Placental pericyte (primary cell): ENCODE measurements at places on chromosomes 7 and 10. TPM values are rescaled to one million over a fixed set of nuclear protein-coding genes. Genes with fewer than 3 reads are reported as not detected.

MMRN2 gene
- 0.88 and 2.0 TPM in 2 replicates for total RNA-seq

CALML3 gene
- total RNA-seq, result not detected in 2 replicates

MINDY3 gene
- total RNA-seq, result 32.8 and 38.9 TPM in 2 replicates

SUN3 gene
- total RNA-seq, result not detected in 2 replicates

PRKAR2B gene
- total RNA-seq, result 7.9 and 9.6 TPM in 2 replicates

TMEM196 gene
- not detected in 2 replicates for total RNA-seq

ACSM6 gene
- total RNA-seq, result not detected in 2 replicates

PGAM1 gene
- 274 and 654 TPM in 2 replicates for total RNA-seq

PTPRN2 gene
- total RNA-seq, result 0.14 TPM in 1 of 2 replicates, not detected in the other

FAM25G gene
- not detected in 2 replicates for total RNA-seq

CADPS2 gene
- total RNA-seq, result 7.7 and 19.9 TPM in 2 replicates

PHKG1 gene
- total RNA-seq, result 0.86 and 0.88 TPM in 2 replicates

TCERG1L gene
- not detected in 2 replicates for total RNA-seq

POLD2 gene
- total RNA-seq, result 77.3 and 144 TPM in 2 replicates

GIMAP4 gene
- 0.14 TPM in 1 of 2 replicates, not detected in the other for total RNA-seq

ZNF789 gene
- 4.4 and 9.7 TPM in 2 replicates for total RNA-seq

LEP gene
- total RNA-seq, result not detected in 2 replicates

ABLIM1 gene
- 1.3 and 7.9 TPM in 2 replicates for total RNA-seq

SSC4D gene
- 0.57 and 0.66 TPM in 2 replicates for total RNA-seq

AMPH gene
- total RNA-seq, result 0.22 and 1.4 TPM in 2 replicates

TAS2R41 gene
- 0.29 TPM in 1 of 2 replicates, not detected in the other for total RNA-seq

AKR1C8 gene
- not detected in 2 replicates for total RNA-seq

ORAI2 gene
- total RNA-seq, result 79.9 and 94.8 TPM in 2 replicates

SGCE gene
- total RNA-seq, result 49.7 and 53.0 TPM in 2 replicates

ARL5B gene
- total RNA-seq, result 29.1 and 33.9 TPM in 2 replicates

ACBD7 gene
- total RNA-seq, result 0.72 TPM in 1 of 2 replicates, not detected in the other

MOGAT3 gene
- total RNA-seq, result not detected in 2 replicates

SLC26A3 gene
- total RNA-seq, result not detected in 2 replicates

SPRN gene
- under 0.01 TPM in 2 replicates for total RNA-seq

PPP1R17 gene
- not detected in 2 replicates for total RNA-seq

MINDY4 gene
- 6.6 and 18.3 TPM in 2 replicates for total RNA-seq

RBP3 gene
- total RNA-seq, result under 0.01 TPM in 1 of 2 replicates, not detected in the other

PLPP4 gene
- total RNA-seq, result 5.5 and 18.9 TPM in 2 replicates

PALS2 gene
- 13.6 and 15.7 TPM in 2 replicates for total RNA-seq

ZNF800 gene
- 17.1 and 27.1 TPM in 2 replicates for total RNA-seq
